ENCODE measurements at places on chromosomes 5 and 9. TPM values are rescaled to one million over a fixed set of nuclear protein-coding genes. Genes with fewer than 3 reads are reported as not detected.

The CTXN3 gene
- polyA plus RNA-seq, result not detected

The ANKRD20A1 gene
- polyA plus RNA-seq, result 19.0 TPM

The PPP3R2 gene
- 0.31 TPM for polyA plus RNA-seq

The SLCO6A1 gene
- not detected for polyA plus RNA-seq

The SIMC1 gene
- 15.8 TPM for polyA plus RNA-seq

The NEURL1B gene
- polyA plus RNA-seq, result not detected
